Activated CD4-positive, CD25-positive, alpha-beta regulatory T cell (primary cell): ENCODE measurements at places on chromosomes 1 and 21.

DNA sequence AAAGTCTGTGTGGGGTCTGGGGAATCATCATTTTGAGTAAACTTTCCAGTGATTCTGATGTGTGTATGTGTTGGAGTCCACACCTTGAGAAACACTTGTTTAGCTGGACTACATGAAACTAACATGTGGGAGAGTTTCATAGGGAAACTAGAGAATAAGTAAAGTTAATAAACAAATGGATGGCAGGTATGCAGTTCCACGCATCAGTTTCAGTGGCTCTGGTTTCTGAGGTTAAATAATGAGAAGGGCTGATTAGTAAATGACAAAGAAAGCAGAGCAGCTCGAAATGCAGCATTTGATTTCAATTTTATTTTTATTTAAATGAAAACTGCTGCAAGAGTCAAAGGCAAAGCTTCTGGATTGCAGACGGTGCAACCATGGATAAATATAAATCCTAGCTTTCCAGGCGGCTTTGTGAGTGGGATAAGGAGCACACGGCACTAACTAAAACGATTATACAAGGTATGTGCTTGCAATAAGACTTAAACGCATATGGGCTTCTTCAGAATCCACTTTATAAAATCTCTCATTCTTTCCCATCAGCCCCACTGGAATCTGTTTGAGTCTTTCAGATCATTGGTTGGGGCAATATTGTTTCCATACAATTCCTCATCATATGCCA is 310.7 kb downstream of the PLPP3 start:
- DNase-seq, result no peak

DNA sequence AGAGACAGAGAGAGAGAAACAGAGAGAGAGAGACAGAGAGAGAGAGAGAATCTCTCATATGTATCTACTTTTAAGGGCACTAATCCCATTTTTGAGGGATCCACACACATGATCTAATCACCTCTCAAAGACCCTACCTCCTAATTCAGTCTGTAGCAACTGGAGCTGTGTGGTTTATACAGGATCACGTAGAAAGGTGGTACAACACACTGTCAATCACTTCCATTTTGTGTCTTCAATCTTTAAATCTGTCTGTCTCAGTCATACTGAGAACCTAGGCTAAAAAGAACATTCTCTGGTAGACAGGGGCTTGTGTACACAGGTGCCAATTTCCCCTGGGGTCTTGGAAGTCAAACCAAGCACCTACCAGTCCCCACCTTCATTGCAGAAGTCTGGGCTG is 229.9 kb downstream of the TGFB2 start:
- DNase-seq, result no peak

DNA sequence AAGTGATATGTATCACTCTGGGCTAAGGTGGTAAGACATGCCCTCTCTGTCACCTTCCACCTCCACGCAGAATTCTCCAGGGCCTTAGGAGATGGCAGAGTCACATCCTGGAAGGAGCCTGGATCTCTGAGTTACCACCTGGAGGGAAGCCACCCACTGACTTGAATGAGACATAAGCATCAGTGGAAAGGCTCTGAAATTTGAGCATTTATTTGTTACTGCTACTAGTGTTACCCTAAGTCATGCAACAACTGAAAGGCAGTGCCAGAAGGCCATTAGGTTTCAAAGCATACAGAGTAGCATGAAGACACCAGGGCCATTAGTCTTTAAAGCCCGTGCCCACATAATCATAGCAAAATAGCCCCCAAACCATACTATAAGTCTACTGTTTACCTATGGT is 230.3 kb upstream of the IRF2BP2 start:
- no peak for DNase-seq

DNA sequence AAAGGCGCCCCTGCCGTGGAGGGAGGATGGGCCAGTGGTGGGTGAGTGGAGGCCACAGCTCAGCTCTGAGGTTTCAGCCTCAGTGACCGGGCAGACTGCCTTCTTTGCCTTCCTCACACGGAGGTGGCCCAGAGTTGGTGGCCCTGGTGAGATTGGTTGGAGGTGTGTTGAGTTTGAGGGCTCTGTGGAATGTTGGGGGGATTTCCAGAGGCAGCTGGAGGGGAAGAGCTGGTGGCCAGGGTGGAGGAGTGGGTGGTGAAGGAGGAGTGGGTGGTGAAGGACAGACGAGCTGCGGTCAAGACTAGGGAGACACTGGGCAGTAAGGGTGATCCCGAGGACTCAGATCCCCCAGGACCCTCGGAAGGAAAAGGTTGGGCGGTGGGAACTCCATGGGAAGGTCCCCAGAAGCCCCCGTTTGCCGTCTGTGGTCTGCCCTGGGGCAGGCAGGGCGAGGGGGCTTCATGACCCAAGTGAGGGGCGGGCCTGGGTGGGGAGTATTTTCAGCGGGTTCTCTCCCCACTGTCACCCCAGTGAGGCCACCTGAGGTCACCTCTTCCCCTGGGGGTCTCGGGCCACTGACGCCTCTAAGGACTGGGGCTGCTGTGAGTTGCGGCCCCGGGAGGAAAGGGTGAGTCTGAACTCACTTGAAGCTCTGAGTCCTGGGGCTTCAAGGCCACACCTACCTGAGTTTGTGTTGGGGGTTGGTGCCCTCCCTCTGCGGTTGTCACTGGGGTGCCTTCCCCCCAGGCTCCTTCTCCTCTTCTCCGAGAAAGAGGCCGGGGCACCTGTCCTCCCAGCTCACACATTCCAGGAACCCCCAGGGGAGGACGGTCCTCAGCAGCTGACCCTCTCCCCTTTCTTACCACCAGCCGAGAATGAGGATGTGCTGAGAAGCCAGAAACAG is 22.7 kb upstream of the PIK3CD start:
- DNase-seq, result peak; percentile 61

DNA sequence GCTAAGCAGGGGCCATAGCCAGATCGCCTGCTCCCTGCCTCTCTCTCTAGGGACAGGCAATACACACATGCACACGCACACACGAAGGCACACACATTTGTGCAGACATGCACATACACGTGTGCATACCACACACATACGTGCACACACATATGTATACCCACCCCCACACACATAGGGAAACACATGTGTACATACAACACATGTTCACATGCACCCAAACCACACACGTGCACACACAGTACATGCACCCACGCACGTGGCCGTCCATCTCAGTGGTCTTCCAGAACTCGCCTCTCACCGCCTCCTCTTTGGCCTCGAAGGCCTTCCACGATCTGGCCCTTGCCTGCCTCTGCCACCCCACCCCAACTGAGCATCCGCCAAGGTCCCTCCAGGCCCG is 25.3 kb upstream of the PEX10 start:
- no peak for DNase-seq

DNA sequence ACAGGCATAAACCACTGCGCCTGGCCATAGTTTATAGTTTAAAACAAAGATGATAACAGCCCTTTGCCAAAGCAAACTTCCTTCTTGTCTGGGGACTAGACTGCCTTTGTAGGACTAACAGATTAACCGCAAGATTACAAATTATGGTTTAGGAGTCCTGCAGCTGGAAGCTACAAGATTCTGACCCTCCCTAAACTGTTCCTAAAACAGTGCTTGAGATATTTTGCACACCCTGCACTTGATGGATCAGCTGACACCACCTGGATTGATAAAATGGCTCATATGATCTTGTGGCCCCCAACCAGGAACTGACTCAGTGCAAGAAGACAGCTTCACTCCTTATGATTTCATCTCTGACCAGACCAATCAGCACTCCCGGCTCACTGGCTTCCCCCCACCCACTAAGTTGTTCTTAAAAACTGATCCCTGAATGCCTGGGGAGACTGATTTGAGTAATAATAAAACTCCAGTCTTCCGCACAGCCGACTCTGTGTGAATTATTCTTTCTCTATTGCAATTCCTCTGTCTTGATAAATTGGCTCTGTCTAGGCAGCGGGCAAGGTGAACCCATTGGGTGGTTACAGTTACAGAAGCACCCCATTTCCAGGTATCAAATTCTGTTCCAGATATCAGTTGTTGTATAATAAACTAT is 13.8 kb upstream of the RNF11 start:
- no peak for DNase-seq

- no peak for DNase-seq
Measured at GRCh38 chr1:190759807-190760206, 282.1 kb upstream of the BRINP3 start.

DNA sequence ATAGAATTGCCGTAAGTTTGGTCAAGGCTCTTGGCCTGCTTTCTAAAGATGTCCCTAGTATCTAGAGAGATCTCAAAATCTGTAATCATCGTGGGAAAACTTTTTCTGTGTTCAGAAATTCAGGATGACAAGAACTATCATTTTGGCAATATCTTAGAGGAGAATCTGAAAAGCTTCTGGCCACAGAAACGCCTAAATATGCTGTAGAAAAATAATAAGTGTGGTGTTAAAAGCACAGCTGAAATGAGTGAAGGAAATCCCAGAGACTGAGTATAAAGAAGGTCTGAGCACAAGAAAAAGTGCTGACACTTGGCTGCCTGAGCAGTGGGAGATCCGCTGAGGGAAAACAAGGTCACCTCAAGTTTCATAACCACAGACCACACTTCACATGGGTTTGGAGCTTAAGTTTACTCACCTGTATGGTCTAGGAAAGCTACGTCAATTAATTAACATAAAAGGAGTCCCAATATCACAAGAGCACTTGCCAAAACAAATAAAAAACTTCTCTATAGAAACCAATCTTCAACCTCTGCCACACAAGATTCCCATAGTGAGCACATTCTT is 235.2 kb upstream of the IRF2BP2 start:
- no peak for DNase-seq

DNA sequence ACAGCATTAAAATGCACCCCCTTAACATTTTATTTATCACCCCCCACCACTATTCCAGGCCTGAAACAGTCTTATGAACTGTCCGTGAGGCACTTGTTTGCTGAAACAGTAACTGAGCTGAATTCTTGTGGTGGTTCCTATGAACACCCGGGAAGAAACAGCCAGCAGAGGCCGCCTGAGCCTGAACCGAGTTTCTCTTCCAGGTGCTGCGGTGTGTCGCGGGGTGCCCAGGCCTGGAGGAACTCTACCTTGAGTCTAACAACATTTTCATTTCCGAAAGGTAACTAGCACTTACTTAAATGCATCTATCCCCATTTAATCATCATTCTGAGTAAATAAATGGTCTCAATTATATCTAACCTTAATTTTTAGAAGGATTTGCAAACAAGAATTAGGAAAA is 66.8 kb downstream of the TBCE start:
- no peak for DNase-seq

DNA sequence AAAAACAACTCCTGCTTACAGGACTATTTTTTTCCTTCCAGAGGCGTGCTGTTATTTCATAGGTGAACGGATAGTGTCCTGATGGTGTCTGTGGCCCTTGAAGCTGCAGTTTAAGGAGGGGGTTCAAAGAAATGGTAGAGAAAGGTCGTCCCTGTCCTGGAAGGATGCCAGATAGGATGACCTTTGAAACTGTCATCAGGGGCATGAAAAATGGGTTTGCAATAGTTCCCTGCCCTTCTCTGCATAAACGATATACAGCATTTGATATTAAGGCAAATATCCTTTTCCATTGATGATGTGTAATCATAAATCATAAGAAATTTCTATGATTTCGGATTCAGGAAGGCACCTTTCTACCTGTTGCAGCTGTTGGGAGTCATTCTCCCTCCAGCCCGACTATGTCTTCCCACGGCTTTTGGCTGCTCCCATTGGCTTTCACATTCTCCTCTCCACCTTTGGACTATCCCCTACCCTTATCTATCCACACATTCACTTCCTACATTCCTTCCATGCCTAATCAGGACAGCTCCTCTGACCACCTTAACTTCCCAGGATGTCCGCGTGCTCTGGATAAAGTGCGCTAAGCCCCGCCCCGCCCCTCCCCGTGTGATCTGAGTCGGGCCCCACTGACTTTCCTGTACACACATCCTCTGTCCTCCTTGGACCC is 209.8 kb downstream of the DISC1 start:
- no peak for DNase-seq

DNA sequence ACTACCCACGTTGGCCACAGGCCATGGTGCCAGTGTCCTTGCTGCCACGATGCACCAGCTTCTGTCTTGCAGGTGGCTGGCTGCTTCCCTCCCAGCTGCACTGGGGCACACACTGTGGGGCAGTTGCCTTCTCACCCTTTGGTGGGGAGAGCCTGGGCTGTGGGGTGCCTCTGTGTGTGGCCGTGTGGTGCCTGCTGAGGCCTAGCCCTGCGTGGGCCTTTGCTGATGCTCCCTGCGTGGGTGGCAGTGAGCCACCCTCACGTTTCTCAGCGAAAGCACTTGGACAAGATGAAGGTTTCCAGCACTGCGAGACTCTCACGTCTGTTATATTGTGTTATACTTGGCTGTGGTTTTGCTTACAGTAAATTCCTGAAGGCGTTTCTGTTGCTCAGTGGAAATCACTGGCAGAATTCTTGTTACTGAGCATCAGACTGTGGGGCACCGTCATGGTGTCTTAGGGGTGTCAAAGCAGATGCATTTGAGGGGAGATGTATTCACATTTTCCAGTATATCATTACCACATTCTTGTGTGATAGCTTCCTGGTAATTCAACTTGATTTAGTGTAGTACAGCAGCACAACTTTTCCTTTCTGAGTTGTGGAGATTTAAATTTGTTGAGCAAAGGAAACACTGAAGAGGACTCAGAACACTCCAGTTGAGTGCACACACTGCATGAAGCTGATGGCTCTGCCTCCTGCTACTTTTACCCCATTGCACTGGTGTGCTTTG is 124.7 kb downstream of the PCBP3 start:
- DNase-seq, result no peak

- DNase-seq, result no peak
Measured at GRCh38 chr1:47374501-47374900, 40.9 kb downstream of the CMPK1 start.

DNA sequence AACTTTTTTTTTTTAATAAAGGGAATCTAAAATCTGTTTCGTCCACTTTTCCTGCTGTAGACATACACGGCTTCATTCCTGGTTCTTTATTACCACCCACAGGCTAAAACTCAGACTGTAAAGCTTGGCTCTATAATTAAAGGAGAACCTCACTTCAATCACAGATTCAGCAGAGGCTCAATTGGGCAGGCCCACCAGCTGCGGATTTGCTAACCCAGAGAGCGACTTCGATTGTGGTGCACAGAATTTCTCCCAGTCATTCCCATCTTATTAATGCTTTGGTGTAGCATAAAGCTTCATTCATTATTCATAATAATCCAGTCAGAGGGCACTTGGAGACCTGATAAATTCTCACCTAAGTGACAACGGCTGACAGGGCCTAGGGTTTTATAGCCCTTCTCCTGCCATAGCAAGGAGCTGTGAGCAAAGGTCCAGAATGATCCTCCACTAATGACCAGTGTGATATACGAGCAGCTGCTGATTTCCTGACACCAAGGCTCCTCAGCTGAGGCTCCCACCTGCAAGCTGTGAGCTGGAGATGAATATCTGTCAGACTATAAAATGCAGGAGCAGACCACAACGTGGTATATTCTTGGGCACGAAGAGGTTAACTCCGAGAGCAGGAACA is 149.0 kb downstream of the ATP6V1G3 start:
- no peak for DNase-seq

GRCh38 chr1:91130256-91130985 is 108.6 kb upstream of the ZNF644 start:
- DNase-seq, result no peak

GRCh38 chr1:193754732-193755427 is 568.5 kb upstream of the B3GALT2 start:
- DNase-seq, result no peak

GRCh38 chr1:32623775-32624174 is 26.6 kb downstream of the ZBTB8OS start:
- DNase-seq, result no peak

- DNase-seq, result no peak
Measured at GRCh38 chr21:40723317-40723716, 123.6 kb downstream of the DSCAM start.

- no peak for DNase-seq
Measured at GRCh38 chr1:215345766-215346165, 221.3 kb upstream of the KCTD3 start.

- no peak for DNase-seq
Measured at GRCh38 chr1:191929383-191929782, 228.9 kb upstream of the RGS18 start.

GRCh38 chr1:119736649-119737039 is 24.9 kb downstream of the PHGDH start:
- no peak for DNase-seq
